Small intestine (tissue), 16 donors: ENCODE measurements at places on chromosomes 4 and X.

- no peak for DNase-seq
Observed at GRCh38 chr4:7658341-7659204, 223.8 kb upstream of the PSAPL1 start.

DNA sequence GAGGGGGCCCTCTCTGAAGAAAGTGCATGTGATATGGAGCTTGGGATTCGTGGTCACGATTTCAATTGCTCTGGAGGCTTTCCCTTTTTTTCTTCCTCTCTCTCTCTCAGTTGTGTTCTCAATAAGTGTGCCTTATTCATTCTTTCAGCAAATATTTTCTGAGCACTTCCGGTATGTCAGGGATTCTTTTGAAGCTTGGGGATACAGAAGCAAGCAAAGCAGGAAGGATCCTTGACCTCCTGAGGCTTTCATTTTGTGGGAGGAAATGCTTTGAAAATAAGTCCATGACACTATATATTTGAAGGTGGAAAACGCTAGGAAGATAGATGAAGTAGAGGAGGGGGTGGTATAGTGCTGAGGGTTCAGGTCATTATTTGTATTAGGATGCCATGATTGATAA, 12.6 kb upstream of the GABRE start:
- DNase-seq: no peak

- no peak for DNase-seq
Observed at GRCh38 chrX:36963069-36963808, 44.9 kb upstream of the FAM47C start.

GRCh38 chr4:4521136-4521535, 20.7 kb downstream of the STX18 start:
- DNase-seq: no peak

DNA sequence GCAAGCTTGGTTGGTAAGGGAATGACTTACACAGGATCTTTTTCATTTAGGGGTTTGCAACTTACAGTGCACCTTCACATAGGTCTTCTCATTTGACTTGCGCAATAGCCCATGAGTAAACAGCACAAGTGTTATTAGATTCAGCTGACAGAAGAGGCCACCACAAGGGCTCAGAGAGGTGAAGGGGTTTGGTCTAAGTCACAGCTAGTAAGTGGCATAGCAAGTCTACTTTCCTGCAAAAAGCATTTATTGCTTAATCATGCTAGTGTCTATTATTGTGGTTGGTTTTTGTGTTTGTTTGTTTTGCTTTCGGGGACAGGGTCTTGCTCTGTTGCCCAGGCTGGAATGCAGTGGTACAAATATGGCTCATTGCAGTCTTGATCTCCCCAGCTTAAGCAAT, 83.3 kb downstream of the SPRY1 start:
- peak; percentile 12 for DNase-seq

- DNase-seq: no peak
Observed at GRCh38 chr4:10072420-10073017, 44.1 kb downstream of the WDR1 start.

DNA sequence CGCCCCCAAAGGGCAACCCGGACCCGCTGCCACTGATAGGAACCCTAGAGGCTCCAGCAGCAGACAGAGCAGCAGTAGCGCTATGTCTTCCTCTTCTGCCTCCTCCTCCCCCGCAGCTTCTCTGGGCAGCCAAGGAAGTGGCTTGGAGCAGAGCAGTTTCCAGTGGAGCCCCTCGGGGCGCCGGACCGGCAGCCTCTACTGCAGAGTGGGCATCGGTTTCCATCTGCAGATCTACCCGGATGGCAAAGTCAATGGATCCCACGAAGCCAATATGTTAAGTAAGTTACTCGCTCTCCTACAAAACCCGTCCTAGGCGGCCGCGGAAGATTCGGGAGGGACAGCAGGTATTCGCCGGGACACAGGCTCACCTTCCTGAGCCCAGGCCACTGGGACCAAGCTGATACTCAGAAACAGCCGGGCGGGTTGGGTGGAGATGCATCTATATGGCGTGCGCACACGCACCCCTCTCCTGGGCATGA, 477 bp downstream of the FGF5 start:
- no peak for DNase-seq

DNA sequence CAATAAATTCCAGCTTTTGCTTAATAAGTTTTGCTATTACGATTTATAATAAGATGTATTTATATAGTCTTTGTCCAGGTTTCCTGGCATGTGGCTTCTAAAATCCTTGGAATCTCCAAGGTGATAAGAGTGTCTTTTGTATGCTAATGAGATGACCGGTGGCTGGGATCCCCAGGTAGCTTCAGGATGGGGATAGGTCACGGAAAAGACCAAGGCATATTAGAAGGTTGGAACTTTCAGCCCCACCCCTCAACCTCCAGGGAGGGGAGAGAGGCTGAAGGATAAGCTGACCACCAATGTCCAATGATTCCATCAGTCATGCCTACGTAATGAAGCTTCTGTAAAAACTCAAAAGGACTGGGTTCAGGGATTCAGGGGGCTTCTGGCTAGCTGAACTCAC, 41.7 kb downstream of the SMIM20 start:
- DNase-seq: no peak

DNA sequence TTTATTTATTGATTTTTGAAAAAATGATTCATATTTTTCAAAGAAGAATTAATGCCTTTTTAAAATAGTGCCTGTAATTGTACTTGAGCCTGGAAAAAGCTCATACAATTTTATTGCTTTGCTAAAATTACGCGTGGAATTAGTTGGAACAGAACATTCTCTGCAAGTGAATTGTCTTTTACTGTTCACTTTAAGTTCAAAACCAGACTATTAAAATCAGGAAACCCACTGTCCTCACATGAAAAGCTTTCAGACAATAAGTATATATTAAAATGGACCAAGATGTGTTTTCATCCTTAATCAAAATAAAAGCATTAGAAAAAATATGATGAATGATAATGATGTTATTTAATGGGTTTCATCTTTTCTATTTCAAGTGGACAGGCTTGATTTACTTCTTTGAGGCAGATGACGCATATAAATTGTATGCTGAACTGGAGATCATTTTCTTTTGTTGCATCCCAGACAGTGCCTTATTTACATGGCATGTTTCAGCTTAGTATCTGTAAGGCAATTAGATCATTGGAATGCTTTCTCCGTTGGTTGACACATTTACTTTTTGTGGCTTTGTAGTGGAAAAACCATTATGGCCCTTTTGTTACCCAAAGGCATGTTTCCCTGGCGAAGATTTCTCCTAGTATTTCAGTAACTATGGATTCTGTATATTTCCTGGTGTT, 299.0 kb upstream of the MAGEC2 start:
- DNase-seq: no peak

- no peak for DNase-seq
Observed at GRCh38 chrX:153689654-153690465, 2.1 kb downstream of the SLC6A8 start.

GRCh38 chr4:44147571-44148075, 301.0 kb downstream of the KCTD8 start:
- no peak for DNase-seq

DNA sequence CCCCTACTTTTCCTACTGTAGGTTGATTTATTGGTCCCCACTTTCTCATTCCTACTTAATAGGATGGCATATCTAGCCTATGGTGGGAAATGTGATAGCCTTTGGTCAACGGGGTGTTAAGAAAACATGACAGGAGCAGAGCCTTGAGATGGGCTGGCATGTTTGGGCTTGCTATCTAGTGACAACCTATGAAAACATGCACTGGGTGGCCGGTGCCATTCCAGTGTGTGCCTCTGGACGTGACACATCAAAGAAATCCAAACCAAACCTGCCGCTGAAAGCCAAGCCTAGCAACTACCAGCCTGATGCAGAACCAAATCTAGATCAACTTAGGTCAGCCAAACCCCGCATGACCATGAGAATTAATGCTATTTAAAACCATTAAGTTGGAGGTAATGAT, 317.6 kb downstream of the DMD start:
- no peak for DNase-seq

GRCh38 chr4:174152717-174153466, 130.6 kb downstream of the FBXO8 start:
- DNase-seq: no peak

DNA sequence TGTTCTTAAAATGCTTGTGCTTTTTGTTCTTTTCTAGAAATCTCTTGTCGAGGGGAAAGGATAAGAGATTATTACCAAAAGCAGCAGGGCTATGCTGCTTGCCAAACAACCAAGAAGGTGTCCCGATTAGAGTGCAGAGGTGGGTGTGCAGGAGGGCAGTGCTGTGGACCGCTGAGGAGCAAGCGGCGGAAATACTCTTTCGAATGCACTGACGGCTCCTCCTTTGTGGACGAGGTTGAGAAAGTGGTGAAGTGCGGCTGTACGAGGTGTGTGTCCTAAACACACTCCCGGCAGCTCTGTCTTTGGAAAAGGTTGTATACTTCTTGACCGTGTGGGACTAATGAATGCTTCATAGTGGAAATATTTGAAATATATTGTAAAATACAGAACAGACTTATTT, 81.5 kb upstream of the PACRGL start:
- DNase-seq: peak; percentile 2

GRCh38 chr4:109125084-109125483, 177.4 kb downstream of the COL25A1 start:
- no peak for DNase-seq
